ENCODE measurements at places on chromosomes 1 and 21. TPM values are rescaled to one million over a fixed set of nuclear protein-coding genes. Genes with fewer than 3 reads are reported as not detected.

DNA sequence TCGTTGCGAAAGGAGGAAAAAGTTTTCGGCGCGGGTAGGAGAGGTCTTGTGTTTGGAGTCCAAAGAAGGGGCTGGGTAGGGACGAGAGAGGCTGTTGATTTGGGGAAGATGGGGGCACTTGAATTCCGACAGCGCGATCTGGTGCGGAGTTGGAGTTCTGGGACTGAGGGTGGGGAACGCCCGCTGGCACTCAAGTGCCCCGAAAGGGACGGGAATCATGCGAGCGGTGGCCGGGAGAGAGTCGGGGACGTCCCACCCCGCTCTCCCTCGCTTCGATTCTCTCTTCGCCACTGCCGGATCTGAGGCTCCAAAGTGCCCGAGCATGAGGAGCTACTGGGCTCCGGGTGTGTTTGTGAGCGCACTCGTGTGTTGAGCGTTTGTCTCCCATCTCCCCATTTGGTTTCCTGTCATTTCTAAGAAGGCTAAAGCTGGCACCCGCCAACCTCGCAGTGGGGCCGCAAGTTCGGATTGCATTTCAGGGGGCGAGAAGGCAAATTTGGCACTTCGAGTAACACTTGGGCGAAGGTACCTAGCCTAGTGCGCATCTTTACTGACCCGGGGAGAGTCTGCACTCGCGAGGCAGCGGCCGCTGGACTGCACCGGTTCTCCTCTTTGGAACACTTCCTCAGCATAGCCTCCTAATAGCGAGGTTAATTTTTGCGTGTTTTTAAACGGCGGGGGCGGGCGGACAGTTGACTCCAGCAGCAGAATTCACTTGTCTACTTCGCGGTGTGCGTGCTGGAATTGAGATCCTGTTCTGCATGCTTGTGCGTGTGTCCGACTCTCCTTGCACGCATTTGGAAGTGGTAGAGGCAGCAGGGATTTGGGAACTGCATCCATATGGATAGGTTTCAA, 1.2 kb downstream of the CHRM3 start:
- peak overlapping the region; percentile 52 for H3K4me3 ChIP-seq
- DNase-seq = no peak
- H3K4me1 ChIP-seq = peaks cover 5% of the 10 kb centered on the region
- H3K27ac ChIP-seq = no peak overlapping the region
- H3K36me3 ChIP-seq = no peaks in the 10 kb centered on the region

- no peaks in the 10 kb centered on the region for H3K4me1 ChIP-seq
- H3K27ac ChIP-seq = no peak overlapping the region
- no peak for DNase-seq
- no peak overlapping the region for H3K4me3 ChIP-seq
These were observed 686.9 kb upstream of the NCAM2 start for GRCh38 chr21:20311234-20311787.

DNA sequence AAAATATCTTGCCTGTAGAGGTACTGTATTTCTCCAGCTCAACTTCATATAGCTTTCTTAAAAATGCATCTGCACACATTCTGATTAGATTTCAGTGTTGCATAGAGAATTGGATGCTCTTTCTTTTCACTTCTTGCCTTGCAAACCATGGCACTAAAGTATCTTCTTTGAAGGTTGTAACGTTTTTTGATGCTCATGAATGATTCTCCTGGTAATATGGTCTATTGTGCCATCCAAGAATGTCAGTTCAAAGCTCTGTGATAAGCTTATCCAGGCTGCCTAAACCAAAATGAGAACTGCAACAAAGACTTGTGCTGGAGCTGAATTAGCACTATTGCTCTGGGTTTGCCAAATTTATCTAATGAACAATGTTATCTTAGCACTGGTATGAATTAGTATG, 1.9 kb downstream of the SGIP1 start:
- no peak overlapping the region for H3K27ac ChIP-seq
- peaks cover 9% of the 10 kb centered on the region for H3K4me1 ChIP-seq
- no peak for DNase-seq
- H3K4me3 ChIP-seq = peak overlapping the region; percentile 46
- H3K27me3 ChIP-seq = peaks cover 10% of the 10 kb centered on the region

GRCh38 chr21:37835481-37835880, 80.8 kb downstream of the KCNJ6 start:
- no peak overlapping the region for H3K27ac ChIP-seq
- no peak for DNase-seq
- H3K36me3 ChIP-seq = no peaks in the 10 kb centered on the region
- no peaks in the 10 kb centered on the region for H3K4me1 ChIP-seq
- no peak overlapping the region for H3K4me3 ChIP-seq

GRCh38 chr1:151287767-151288500, 5.8 kb downstream of the ZNF687 start:
- H3K27ac ChIP-seq = no peak overlapping the region
- peaks cover 9% of the 10 kb centered on the region for H3K4me1 ChIP-seq
- no peak overlapping the region for H3K4me3 ChIP-seq
- H3K27me3 ChIP-seq = no peaks in the 10 kb centered on the region

GRCh38 chr1:235265900-235266299, 62.1 kb downstream of the ARID4B start:
- H3K4me3 ChIP-seq = no peak overlapping the region
- H3K36me3 ChIP-seq = no peaks in the 10 kb centered on the region
- no peaks in the 10 kb centered on the region for H3K27me3 ChIP-seq
- DNase-seq = no peak

- no peak overlapping the region for H3K4me3 ChIP-seq
- H3K27me3 ChIP-seq = no peaks in the 10 kb centered on the region
- H3K4me1 ChIP-seq = no peaks in the 10 kb centered on the region
- no peak for DNase-seq
These were observed 44.0 kb downstream of the GPR161 start for GRCh38 chr1:168092566-168093355.

GRCh38 chr1:185495898-185496297, 178.9 kb upstream of the IVNS1ABP start:
- H3K27me3 ChIP-seq = no peaks in the 10 kb centered on the region
- H3K27ac ChIP-seq = no peak overlapping the region
- no peak for DNase-seq
- H3K36me3 ChIP-seq = no peaks in the 10 kb centered on the region
- H3K4me3 ChIP-seq = no peak overlapping the region

GRCh38 chr1:167503626-167504466, 14.5 kb downstream of the CD247 start:
- H3K4me3 ChIP-seq = no peak overlapping the region
- DNase-seq = no peak
- no peaks in the 10 kb centered on the region for H3K27me3 ChIP-seq
- H3K36me3 ChIP-seq = no peaks in the 10 kb centered on the region
- H3K27ac ChIP-seq = no peak overlapping the region

- no peak for DNase-seq
- peak overlapping the region; percentile 73 for H3K27ac ChIP-seq
- no peaks in the 10 kb centered on the region for H3K36me3 ChIP-seq
- H3K27me3 ChIP-seq = no peaks in the 10 kb centered on the region
These were observed 51.0 kb downstream of the ABCA4 start for GRCh38 chr1:94069919-94070285.

DNA sequence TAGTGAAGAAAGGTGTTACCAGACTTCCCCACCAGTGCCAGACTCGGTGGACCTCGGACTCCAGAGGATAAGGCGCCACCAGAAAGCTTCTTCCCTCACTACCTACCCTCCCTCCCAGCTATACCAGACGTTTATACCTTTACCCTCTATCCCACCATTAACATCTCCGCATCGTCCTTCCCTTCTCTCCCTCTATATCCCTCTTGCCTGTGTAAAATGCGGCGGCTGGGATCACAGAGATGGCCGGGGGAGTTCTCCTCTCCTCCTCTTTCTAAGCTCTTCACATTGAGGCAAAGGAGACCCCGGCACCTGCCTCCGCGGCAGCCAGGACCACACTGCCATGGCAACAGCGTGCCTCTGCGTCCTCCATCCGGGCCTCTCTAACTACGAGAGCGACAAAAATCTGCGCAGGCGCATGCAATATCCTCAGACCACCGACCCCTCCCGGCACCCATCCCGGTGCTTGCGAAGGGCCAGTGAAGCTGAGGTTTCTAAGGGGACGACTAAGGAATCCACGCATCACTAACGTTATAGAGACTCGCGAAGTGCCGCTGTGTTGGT, at the start of gene CCDC181:
Gene CCDC181, minus strand, starts transcription at position 394 of the 561 bp plus-strand sequence. CDS start 2,547 bp downstream, outside the sequence.
- peak within 1 kb of the TSS; percentile 38 for H3K4me3 ChIP-seq
- H3K27ac ChIP-seq = no peak within 1 kb of the TSS
- no peaks in the 10 kb centered on the region for H3K36me3 ChIP-seq
- H3K4me1 ChIP-seq = no peaks in the 10 kb centered on the region

DNA sequence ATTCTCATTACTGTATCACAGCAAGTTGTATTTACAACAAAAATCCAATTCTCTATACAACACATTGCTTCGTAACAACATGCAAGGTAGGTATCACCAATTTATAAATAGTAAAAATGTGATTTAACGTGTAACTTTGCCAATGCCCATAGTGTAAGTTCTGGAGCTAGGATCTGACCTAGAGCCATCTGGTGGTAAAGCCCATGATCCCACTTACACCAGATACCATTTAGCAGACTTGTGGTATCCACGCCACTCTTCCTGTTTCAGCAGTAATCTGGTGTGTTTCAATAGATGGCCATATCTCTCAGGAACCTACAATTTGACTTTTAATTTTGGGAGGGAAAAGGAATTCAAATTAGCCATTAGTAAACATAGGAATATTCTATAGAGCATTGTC, 10.2 kb downstream of the SETSIP start:
- no peaks in the 10 kb centered on the region for H3K4me1 ChIP-seq
- no peak overlapping the region for H3K27ac ChIP-seq
- no peaks in the 10 kb centered on the region for H3K36me3 ChIP-seq
- DNase-seq = no peak
- no peaks in the 10 kb centered on the region for H3K27me3 ChIP-seq

DNA sequence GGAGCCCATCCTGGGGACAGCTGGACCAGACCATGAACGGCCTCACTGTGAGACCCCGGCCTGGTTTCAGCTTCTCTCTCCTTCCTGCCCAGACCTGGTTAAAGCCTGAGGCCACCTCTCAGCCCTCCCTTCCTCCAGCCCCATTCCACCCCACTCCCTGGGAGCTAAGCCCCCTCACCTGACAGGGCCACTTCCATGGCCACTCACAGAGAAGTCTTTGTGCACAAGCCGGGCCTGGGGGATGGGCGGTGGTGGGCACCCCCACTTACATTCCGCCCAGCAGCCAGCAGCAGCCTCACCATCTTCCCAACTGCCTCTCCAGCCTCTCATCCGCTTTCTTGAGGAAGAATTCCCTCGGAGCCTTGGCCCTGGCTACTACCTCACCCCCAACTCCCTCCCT, 40.4 kb downstream of the RHBG start:
- no peak overlapping the region for H3K4me3 ChIP-seq
- H3K36me3 ChIP-seq = no peaks in the 10 kb centered on the region
- H3K27ac ChIP-seq = no peak overlapping the region
- H3K27me3 ChIP-seq = peaks cover 63% of the 10 kb centered on the region
- H3K4me1 ChIP-seq = no peaks in the 10 kb centered on the region

DNA sequence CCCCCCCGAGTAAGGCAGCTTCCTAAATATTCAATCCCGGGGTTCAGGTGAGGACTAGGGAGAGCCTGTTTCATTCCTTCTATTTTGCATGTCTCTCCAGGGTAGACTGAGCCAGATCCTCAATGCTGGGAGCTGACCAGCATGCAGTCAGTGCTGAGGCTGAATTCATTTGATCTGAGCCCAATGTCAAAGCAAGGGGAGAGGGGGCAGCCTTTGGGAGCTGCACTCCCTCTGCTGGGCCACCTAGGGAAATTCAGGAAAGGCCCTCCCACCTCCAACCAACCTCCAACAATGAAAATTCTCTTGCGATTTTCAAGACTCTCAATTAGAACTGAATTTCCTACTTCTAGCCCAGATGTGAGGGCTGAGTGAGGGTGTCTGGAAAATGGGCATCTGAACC, 371.2 kb downstream of the NPHP4 start:
- no peak for DNase-seq
- H3K27me3 ChIP-seq = peaks cover 14% of the 10 kb centered on the region
- H3K36me3 ChIP-seq = no peaks in the 10 kb centered on the region
- H3K4me3 ChIP-seq = no peak overlapping the region
- no peak overlapping the region for H3K27ac ChIP-seq

DNA sequence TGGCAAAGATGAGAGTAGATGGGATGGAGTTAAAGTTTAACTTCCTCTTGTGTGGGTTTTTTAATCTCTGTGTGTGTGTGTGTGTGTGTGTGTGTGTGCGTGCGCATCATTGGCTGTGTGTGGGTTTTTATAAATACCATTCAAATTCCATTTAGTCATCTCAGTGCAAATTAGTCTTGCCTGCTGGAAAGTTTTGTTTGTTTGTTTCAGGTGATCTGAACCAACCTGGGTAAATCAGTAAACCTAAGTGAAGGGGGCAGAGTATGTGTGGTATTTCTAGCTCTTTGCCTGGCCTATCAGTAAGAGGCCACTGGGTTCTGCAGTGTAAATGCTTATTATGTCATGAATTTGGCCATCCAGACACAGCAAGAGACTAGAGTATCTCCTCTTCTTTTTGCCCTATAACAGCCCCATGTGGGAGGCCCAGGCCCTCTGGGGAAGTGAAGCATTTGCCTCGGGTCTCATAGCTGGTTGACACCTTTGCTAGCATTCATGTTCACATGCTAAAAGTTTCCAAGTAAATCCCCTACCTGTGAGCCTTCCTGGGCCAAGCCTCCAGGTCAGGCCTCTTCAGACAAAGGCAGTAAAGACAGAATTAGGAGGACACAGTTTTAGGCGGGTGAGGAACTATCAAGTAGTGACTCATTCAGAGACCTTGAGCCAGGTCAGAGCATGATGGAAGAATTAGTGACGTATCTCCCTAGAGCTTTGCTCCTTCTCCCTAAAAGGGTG, 14.7 kb downstream of the INTS3 start:
- no peak overlapping the region for H3K4me3 ChIP-seq
- DNase-seq = no peak
- no peaks in the 10 kb centered on the region for H3K27me3 ChIP-seq
- peak overlapping the region; percentile 30 for H3K27ac ChIP-seq
- H3K36me3 ChIP-seq = peaks cover 81% of the 10 kb centered on the region

DNA sequence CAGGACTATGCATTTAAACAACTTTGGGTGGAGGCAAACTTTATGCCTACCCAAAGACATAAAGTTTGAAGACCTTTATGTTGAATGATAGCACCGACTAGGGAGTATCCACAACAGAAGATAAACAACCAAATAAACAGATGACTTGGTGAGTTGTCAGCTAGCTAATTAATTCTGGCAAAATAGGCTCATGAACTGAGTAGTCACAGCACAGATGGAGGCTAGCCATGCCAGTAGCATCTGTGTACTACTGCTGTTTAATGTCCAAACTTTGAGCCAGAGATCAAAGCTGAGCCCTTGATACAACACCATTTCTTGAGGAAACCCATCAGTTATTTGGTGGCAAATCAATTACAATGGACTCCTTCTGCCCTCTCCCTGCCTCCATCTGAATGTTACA, 40.3 kb upstream of the CCDC190 start:
- H3K4me3 ChIP-seq = no peak overlapping the region
- no peaks in the 10 kb centered on the region for H3K36me3 ChIP-seq
- H3K4me1 ChIP-seq = peaks cover 6% of the 10 kb centered on the region
- H3K27ac ChIP-seq = no peak overlapping the region

The AMPD1 gene
- not detected for total RNA-seq

The CD1E gene
- total RNA-seq = 3.8 TPM

The NES gene
- total RNA-seq = 54.7 TPM

The MYCL gene
- 3.6 TPM for total RNA-seq

The C1orf94 gene
- total RNA-seq = not detected

The CRYBG2 gene
- 6.9 TPM for total RNA-seq

The AQP10 gene
- total RNA-seq = 0.64 TPM

The ZYG11A gene
- total RNA-seq = not detected
